ENCODE measurements at places on chromosomes 1 and 21.
A peak's percentile ranks its signal among the peaks of the same experiment; 100 is the strongest.

GRCh38 chr1:7225711-7226505, 440.7 kb downstream of the CAMTA1 start:
- no peak for DNase-seq

- no peak for DNase-seq
Observed at GRCh38 chr1:185373813-185374529, 56.9 kb upstream of the IVNS1ABP start.

GRCh38 chr1:27576806-27577227, 27.1 kb downstream of the AHDC1 start:
- DNase-seq: no peak

GRCh38 chr1:209815931-209816341, 10.0 kb upstream of the IRF6 start:
- no peak for DNase-seq

DNA sequence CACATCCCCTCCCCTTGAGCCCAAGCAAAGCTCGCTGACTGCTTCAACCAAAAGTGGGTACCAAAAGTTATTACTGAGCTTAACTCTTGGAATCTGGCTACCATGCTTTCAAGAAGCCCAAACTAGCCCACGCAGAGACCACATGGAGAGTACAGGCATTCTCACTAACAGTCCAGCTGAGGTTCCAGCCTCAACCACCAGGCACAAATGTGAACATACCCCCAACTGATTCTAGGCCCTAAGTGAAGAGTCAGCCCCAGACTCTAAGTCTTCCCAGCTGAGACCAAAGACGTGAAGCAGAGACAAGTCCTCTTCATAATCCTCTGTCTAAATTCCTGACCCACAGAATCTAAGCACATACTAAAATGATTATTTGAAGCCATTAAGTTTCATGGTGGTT, 36.8 kb downstream of the EVI5 start:
- DNase-seq: no peak

DNA sequence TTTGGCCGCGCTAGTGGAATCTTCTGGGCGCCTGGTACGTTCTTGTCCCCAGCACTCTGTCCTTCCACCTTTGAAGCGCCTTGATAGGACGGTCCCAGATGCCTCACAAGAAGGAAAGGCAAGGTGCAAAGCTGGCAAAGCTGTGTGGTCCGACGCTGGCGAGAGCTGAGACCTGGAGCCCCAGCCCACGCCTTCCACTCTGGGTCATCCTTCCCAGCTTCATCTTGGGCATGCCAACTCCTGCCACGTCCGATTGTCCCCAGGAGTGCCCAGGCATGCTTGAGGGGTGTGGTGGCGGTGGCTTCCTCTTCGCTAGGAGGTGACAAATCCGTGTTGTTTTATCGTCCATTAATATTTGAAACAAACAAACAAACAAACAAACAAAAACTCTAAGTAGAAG, 123.9 kb upstream of the DPYD start:
- DNase-seq: no peak

- no peak for DNase-seq
Observed at GRCh38 chr1:203492748-203493130, 1.2 kb upstream of the OPTC start.

DNA sequence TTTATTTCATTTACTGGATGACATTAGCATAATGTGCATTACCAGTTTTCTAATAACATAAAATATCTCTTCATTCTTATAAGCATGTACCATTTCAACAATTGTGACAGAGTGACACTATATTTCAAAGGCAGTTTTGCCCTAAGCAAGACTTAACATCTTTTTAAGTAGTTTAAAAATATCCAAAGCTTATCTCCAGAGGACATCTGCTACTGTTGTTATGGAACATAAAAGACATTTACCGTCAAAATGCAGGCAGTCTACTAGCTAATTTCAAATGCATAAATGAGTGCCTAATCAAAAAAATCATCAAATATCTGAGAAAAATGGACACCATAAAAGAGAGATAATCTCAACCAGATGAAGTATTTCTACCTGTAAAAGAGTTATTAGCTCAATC, 782.4 kb upstream of the BRINP3 start:
- DNase-seq: no peak

- no peak for DNase-seq
Observed at GRCh38 chr21:41593760-41594138, 85.8 kb upstream of the TMPRSS2 start.

DNA sequence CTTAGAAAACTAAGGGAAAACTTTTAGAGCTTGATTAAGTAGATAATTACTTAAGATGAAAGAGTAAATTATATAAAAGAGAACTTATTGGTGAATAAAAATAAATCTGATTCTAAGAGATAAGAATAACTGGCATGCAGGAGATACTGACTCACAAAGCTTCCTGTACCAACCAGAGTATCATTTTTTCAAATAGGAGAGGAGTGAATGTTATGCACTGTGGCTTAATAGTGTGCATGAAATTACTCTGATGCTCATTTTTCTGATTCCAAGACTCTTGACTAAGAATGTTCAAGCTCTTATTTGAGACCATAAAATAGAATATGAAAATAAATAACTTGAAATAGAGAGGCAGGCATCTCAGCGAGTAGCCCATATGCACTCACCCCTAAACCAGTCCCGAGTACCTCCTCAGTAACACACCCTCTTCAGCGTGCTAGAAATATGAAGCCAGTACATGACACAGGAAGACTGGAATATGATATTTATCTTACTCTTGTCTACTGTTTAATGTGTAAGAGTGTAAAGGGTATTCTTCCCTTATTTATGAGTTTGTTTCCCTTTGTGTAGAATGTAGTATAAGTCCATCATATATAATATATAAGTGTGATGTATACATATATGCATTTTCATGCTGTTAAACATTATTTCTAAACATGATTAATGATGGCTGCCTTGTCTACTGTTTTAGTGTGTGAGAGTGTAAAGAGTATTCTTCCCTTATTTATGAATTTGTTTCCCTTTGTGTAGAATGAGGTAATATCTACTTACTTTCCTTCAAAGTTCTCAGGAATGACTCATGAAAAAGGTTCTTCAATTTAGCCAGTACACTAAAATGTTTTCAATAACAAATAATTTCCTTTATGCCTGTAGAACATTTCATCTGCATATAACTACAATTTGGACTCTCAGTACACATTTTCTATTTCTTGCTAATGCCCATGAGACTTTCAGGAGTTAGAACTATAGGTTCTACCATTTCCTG, 99.2 kb upstream of the PALMD start:
- DNase-seq: no peak

DNA sequence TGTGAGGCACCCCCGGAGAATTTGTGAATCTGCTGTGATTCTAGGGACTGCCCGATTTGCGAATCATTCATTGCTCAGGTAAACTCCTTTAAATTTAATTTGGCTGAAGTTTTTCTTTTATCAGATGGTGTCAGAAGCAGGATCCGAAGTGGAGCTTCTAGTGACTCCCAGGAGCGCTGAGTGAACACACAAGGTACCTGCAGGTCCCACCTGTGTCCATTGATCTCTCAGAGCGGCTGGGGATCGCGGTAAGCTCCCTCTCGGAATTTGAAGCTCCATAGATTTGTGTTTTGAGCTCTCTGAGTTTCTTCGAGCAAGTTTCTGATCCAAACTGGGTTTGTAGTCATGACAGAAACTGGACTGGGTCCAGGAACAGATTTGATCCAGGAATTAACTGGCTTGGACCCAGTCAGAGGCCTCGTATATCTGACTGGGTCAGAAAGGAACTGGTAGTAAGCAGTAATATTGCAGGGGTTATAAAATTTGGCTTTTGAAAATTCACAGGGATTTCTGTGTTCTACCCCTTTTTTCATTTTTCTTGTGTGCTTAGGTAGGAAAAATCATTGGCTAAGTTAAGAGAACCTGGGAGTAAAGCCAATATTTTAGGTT, 56.2 kb upstream of the EDEM3 start:
- DNase-seq: no peak

- no peak for DNase-seq
Observed at GRCh38 chr1:171122893-171123292, 32.2 kb downstream of the FMO3 start.

DNA sequence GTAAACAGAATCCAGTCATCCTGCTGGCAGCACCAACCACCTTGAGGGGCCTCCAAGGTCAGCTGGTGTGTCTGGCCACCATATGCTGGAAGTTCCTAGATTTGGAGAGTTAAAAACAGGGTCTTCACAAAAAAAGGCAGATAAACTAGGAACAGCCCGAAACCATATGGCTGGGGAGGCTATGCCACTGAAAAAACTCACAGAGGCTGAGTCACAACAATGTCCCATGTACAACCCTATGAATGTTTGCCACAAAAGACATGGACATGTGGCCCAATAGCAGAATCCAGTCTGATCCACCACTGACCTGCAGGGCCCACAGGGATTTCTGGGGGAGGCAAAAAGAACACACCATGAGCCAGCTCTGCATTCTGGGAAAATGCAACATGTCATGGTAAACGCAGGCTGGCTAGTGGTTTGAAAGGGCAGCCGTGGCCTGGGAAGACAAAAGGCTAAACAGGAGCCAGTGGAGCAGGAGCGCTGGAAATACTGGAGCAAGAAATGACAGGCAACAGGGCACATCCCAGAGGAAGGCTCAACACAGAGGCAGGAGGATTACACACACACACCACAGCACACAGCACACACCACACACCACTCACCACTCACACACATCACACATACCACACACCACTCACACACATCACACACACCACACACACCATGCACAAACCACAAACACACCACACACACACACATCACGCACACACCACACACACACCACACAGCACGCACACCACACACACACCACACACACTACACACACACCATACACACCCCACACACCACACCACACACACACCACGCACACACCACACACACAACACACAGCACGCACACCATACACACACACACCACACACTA, 55.4 kb downstream of the HSF2BP start:
- no peak for DNase-seq

DNA sequence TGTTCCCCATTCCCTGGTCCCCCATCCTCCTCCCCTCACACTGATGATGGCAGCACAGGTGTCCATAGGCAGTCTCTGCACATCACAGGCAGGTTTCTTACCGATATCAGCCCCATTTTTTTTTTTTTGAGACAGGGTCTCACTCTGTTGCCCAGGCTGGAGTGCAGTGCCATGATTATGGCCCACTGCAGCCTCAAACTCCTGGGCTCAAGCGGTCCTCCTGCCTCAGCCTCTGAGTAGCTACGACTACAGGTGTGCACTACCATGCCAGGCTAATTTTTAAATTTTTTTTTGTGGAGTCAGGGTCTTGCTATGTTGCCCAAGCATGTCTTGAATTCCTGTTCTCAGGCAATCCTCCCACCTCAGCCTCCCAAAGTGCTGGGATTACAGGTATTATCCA, 28.9 kb upstream of the SDHB start:
- no peak for DNase-seq

GRCh38 chr1:91078859-91079258, 57.0 kb upstream of the ZNF644 start:
- no peak for DNase-seq

- DNase-seq: no peak
Observed at GRCh38 chr1:233647073-233647472, 33.2 kb downstream of the KCNK1 start.

DNA sequence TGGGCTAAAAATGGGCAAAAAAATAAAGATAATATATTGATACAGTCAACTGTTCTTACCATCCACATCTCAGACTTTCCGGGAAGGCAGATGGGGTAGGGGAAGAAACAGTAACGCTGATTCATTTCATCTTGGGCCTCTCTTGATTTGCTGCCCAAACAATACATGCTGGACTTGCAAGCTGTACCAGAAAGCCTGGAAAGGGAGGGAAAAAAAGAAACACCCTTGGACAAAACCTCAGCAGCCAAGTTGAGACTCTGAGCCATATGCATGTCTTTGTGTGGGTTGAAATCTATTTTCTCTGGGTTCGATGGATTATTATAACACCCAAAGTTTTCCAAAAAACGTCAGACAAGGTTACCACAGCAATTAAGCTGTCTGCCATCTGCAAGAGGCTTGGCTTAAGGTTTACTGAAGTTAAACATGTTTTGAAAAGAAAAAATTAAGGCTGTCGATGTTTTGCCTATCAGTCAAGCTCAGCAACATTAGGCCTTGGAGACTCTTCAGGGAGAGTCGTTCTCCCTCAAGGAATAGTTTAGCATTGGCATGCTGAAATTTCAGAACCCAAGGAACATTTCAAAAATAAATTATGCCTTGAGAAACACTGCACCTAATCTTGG, 71.2 kb downstream of the PSMG1 start:
- no peak for DNase-seq

GRCh38 chr21:41304068-41304720, 12.4 kb upstream of the FAM3B start:
- DNase-seq: no peak

DNA sequence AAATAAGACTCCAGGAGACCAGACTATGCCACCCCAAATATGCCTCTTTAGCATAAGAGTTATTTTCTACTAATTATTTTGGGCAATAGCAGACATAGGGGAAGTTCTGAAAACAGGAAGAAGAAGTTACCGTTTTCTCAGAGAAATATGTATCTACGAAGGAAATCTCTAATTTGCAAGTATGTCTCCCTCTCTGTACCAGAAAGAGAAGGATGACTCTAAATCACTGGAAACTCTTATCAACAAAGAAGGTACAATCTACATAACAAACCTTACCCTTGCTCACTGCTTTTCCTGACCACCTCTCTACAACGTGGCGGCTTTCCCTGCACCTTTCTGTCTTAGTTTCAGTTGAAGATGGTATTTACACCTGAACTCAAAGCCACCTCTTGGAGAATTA, 49.0 kb downstream of the OMA1 start:
- no peak for DNase-seq

DNA sequence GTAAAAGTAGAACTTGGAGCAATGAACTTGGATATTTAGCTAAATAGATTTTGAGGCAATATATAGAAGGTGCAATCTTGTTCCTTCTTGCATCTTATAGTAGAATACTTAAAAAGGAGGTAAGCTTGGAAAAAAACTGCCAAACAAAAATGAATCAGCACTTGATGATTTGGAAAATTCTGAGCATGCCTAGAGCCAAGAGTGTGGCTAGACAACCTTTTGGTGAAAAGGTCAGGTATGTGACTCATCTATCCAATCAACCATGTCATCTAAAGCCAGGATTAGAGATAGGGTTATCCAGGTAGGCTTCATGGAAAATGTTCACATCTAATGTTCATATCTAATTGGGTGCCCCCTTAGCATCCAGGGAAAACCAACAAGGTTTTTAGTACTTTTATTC, 515.0 kb downstream of the COL11A1 start:
- DNase-seq: no peak

DNA sequence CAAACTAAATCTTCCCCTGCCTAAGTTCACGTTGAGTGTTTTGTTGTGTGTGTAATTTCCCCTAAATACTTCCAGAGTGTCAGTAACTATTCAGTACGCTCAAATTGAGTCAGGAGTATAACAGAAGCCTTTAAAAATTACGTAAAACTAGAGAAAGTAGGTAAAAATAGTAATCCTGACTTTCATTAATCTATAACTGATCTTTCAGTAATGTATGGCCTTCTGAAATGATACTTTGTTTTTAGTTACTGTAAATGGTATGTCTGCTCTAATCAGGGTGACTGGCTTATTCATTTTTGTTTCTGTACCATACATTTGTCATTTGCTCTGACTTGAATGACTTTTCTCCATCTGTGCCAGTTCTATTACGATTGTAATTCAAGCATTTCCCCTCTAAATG, 29.4 kb downstream of the MIER1 start:
- peak; percentile 17 for DNase-seq

DNA sequence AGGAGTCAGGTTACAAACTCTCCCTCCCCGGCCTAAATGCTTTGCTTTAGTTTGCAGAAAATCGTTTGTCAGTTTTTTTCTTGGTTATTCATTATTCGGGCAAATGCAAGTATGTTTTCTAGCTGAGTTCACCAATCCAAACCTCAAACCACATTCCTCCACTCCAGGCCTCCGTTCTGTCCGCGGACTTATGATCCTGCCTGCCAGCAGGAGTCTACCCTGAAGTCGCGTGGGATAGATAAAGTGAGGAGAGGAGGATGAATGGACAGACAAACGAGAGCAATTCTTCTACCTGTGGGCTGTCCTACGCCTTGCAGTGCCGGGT, 1.3 kb downstream of the ADAMTS1 start:
- DNase-seq: no peak

Measured in GM13977 (cell line).